ENCODE measurements at places on chromosomes 3 and 15.

GRCh38 chr3:115808244-115808643 lies 184.9 kb downstream of the GAP43 start:
- DNase-seq = no peak

- no peak for DNase-seq
These were observed 1.0 kb downstream of the DTWD1 start for GRCh38 chr15:49621887-49622286.

DNA sequence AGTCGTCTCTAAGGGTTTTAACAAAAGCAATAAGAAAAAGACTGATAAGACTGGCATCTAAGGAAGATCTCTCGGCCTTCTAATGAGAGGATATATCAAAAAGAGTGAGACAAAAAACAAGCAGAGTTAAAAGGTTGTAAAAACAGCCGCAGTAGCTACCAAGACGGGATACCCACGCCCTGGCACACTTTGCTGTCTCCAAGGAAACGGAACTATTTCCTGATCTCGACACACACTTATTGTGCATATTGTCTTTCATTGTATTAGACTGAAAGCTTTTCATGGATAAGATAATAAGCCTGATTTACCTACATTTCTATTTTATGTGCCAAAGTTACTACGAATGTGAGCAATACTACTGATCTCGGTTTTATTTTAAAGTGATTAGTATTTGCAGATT lies 161.5 kb upstream of the MCTP2 start:
- no peak for DNase-seq

- DNase-seq = no peak
These were observed 7.8 kb upstream of the WNT7A start for GRCh38 chr3:13887495-13888300.

DNA sequence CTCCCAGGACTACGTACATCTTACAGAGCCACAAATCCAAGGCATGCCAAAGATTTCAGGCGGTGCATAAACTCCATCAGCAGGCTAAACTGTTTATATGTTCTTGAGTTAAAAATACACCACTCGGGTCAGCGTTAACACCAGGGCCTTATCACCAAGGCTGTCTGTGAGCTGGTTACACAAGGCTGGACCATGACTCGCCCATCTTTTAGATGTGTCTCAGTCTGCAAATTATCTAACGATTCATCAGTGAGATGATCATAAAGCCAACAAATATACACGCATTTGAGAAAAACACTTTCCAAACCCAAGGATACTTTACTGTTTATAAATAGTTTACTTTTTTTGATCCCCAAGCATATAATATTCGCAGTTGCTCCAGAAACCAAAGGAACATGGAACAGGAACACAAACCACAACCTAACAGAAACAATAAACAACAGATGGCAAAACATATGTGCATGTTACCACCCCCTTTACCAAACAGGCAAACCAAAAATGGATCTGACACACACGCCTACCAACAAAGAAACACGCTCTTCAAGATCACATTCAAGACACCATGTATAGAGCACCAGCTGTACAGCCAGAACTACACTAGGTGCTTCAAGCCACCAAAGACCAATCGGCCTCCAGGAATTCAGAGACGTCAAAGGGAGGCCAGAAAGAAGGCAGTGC lies 15.4 kb downstream of the LRIG1 start:
- DNase-seq = no peak

DNA sequence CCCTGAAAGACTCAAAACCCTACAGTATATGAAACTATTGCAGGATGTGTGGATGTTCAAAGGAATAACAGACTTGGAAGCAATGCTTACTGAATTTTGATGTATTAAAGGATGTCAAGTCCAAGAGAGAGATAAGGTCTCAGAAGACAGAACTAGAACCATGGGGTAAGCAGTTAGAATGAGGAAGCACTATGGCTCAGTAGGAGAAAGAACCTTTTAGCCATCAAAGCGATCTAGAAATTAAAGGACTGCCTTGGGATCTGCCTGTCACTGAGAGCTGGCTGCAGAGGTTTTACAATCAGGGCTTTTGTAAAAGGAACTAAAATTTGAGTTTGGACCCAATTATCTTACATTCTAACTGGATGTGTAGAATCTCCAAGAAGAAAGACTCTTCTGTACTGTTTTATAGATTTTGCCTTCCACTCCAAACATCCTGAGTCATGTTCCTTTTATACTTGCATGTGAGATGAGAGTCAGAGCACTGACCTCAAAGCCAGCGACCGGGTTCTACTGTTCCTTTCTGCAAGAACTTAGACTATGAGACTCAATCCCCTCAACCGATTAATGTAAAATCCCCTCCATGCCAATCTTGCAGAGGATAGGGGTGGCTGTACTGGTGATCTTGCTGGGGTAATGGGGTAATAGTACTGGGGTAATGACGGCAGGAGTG lies 412.3 kb upstream of the TPRG1 start:
- no peak for DNase-seq

Data from HT-29 (cell line).